Glutamatergic neuron (in vitro differentiated cells): ENCODE measurements at places on chromosomes 3 and 15. TPM values are rescaled to one million over a fixed set of nuclear protein-coding genes. Genes with fewer than 3 reads are reported as not detected.

The PLXNA1 gene
- 110 TPM for total RNA-seq

DNA sequence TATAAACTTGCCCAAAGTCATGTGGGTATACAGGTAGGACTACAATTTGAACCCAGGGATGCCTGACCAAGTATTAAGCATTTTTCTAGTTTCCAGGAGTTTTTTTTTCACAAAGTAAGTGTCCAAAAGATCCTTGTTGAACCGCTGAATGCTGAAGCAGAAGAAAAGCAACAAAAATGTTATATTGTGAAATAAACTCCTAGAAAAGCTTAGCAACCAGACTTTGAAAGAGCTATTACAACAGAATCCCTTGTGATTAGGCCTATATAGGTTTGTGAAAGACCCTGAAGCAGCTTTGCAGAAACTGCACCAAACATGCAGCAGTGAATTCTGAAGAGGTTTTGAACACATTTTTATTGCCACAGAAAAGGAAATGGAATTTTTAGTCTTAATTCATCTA lies 236.8 kb downstream of the TUSC7 start:
- H3K27me3 ChIP-seq, result no peaks in the 10 kb centered on the region
- no peak overlapping the region for H3K4me3 ChIP-seq
- H3K4me1 ChIP-seq, result no peaks in the 10 kb centered on the region

The OR5K2 gene
- not detected for total RNA-seq

- no peaks in the 10 kb centered on the region for H3K4me1 ChIP-seq
- no peak overlapping the region for H3K4me3 ChIP-seq
- no peak for DNase-seq
- H3K27me3 ChIP-seq, result no peaks in the 10 kb centered on the region
- H3K36me3 ChIP-seq, result no peaks in the 10 kb centered on the region
- no peak overlapping the region for H3K27ac ChIP-seq
Measured at GRCh38 chr3:149395107-149396089, 17.9 kb upstream of the TM4SF1 start.

The IL17RB gene
- 0.78 TPM for total RNA-seq

The CA12 gene
- not detected for total RNA-seq

GRCh38 chr3:154029926-154030325 lies 91.3 kb upstream of the ARHGEF26 start:
- no peaks in the 10 kb centered on the region for H3K27me3 ChIP-seq
- no peak overlapping the region for H3K4me3 ChIP-seq
- no peak overlapping the region for H3K27ac ChIP-seq
